ENCODE measurements at places on chromosomes 6 and 20.
A peak's percentile ranks its signal among the peaks of the same experiment; 100 is the strongest.

- no peak for DNase-seq
These were observed 71.4 kb upstream of the MYLIP start for GRCh38 chr6:16057446-16057845.

DNA sequence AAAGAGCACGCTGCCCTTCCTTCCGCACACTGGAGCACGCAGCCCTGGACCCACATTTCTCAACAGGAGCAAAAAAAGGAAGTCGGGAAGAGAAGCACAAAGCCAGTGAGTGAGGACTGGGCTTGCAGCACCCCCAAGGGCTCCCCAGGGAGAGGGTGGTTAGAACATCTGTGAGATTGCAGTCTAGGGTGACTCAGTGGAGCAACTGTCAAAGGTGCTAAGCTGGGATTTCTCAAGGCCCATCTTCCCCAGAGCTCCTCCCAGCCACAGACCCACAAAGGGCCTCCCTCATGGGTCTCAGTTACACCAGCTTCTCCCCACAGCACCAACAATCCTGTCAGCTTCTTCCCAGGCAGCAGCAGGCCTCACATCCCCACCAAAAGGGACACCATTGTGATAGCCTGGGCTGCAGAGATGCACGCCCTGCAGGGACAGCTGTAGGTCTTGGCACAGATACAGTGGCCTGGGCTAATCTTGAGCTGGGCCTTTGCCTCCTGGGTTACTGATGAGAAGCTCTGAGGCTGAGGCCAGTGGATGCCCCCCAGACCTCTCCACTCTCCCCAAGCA lies 39.6 kb upstream of the CD93 start:
- peak; percentile 95 for DNase-seq

- DNase-seq: no peak
These were observed 216.9 kb upstream of the ARG1 start for GRCh38 chr6:131356161-131356560.

DNA sequence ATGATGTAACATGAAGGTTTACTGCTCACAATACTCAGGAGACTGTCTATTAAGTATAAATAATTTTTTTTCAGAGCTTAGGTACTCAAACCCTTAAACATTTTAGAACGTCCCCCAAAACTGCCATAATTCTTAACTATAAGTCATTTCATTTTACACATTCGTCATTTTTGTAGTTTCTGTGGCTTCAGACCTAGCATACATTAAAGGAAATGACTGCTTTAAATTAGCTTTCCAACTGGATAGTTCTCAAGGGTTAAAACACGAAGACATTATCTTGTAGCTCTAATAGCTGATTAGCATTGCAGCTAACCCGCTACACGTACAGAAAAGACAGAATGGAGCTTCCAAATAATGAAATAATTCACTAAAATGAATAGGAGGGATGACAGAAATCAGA lies 24.9 kb upstream of the PLN start:
- no peak for DNase-seq

DNA sequence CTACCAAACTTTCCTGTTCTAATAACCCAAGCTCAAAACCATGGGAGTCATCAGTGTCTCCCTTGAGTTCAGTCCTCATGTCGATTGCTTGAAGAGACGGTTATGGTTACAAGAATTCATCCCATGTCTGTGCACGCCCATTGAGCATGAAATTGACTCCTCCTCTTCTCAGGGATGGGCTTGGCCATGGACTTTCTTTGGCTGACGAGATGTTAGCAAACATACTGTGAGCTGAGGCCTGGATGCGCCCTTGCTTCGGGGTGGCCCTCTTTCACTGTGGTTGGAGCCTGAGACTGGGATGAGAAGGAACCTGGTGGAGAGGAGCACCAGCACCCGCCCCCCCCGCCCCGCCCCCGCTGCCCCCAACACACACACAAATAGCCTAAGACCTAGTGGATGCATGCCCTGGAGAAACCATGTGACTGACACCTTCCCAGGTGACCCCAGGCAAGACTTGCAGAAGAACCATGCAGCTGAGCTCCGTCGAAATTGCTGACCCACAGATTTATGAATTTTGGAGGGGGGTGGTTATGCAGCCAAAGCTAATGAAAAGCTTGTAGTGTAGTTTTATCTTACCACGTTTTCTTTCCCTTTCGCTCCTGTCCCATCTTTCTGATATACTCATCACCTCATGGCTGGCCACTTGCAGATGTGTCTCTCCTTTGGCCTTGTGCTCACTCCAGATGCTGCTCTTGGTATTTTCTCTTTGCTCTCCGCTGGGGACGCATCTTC lies 231.4 kb downstream of the CDH4 start:
- no peak for DNase-seq

- DNase-seq: no peak
These were observed 2.6 kb upstream of the TP53INP2 start for GRCh38 chr20:34701405-34702085.

GRCh38 chr20:3106658-3107463 lies 22.3 kb upstream of the AVP start:
- DNase-seq: no peak

DNA sequence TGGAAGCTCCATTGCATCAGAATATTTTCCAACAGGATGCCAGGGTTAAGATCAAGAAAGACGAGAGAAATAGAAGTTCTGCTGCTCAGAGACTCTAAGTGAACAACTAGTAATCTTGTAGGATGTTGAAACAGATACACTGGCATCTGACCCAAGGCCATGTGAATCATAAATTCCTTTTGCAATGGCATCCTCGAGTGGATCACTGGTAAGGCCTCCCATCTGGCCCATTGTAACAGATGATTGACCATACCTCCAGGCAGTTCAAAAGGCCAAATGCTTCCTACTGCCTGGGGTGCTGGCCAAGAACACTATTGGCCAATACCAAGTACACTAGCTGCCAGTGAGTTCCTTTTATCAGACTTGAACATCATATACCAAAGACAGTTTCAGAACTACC lies 9.9 kb upstream of the SLC17A3 start:
- DNase-seq: peak; percentile 77

- peak; percentile 11 for DNase-seq
These were observed 7.7 kb upstream of the SCP2D1 start for GRCh38 chr20:18805881-18806280.

DNA sequence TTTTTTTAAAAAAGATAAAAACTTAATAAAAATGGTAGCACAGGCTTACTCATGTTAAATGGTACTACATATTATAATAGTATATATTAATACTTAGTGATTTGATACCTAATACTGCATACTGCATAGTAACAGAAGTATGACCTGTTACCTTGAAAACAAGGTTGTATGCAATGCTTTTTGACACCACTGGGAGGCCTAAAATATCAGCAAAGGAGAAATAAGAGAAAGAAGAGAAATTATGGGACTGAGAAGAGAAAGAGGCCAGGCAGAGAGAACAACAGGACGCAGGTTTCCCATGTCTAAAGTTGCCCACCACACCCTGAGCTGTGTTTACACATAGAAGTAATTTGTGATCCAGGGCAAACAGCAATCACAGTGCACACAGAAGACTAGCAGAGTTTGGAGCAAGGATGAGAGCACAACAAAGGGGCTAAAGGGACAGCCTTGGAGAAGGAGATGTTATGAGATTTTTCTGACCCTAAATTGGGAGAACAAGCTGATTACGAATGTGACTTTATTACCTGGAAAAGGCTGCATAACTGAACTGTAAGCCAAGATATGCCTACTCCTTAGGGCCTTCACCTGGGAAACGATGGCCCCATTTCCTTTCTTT lies 73.2 kb downstream of the ROS1 start:
- peak; percentile 18 for DNase-seq

DNA sequence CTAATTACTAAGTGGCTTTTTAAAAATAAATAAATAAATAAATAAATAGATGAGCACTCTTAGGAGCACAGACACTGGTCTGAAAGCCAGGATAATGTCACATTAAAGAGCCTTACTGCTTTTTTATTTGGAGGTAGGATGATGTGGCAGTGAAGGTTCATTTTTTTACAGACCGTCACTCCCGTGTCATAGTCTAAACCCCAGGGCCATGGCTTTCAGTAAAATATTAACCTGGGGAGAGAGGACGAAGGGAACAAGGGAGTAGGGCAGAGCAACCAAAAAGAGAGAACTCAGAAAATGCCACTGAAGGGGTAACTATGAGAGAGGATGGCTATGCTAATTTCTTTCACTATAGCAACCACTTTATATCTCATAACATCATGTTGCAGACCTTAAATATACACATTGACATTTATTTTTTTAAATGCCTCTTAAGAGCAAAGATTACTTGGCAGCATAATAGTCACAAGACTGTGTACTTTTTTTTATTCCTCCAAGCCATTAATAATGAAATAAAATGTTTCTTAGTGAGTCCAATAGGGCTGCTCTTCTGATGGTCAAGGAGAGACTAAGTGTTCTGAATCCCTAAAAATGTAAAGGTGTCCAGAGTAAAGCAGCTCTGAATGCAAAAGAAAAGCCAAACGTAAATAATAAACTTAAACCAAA lies 100.9 kb upstream of the SIM1 start:
- DNase-seq: no peak

DNA sequence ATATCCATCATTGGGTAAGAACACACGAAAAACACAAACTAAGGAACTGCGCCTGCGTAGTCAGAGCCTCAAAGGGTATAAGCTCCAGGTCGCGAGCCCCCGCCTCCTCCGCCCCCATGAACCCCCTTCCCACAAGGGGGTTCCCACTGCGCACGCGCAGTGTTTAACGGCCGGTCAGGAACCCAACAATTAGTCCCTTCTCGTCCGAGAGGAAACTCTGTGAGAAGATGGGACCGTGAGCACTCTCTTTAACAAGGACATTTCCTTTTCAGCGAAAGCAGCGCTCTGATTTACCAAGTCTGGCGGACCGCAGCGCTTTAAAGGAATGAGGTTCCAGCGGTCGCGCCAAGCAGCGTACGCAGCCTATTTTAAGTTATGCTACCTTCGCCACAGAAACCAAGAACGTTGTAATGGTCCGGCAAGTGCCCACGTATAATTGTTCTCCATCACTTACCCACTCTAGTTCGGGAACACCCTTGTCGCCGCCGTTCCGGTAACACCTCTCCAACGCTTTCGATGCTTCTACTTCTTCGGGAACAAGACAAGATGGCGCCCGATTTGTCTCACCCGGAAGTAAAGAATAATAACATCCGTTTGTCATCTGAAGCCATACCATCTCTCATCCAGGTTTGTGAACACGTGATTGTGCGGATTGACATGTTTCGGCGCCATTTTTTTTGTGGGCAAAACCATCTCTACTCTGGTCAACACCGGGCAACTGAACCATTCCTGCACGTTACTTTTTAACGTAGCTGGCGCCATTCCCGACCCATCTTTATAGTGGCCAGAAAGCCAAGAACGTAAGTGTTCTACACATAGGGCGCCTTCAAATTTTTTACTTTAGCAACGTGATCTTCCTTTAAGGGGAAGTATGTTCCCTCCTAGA lies at the start of gene PNISR:
Gene PNISR (minus strand): TSS at position 548 of the 886 bp plus-strand sequence. CDS start 10,649 bp downstream, outside the sequence.
- peak; percentile 98 for DNase-seq

GRCh38 chr6:1322696-1323219 lies 10.9 kb downstream of the FOXQ1 start:
- no peak for DNase-seq

DNA sequence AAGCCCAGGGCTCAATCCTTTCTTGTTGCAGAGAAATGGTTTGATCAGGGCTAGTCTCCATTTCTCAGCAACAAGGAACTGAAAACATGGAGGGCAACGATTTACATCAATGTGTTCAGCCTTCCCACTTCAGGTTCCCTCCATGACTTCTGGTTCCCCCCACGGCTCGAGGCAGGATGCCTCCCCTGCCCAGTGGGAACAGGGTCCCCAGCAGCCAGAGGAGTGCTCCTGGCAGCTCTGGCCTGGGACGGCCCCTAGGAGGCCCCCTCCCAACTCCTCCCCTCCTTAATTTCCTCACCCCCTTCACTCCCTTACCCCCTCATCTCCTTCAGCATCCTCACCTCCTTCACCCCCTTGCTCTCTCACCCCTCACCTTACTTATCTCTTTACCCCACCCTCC lies 283.8 kb downstream of the CDC5L start:
- DNase-seq: no peak

DNA sequence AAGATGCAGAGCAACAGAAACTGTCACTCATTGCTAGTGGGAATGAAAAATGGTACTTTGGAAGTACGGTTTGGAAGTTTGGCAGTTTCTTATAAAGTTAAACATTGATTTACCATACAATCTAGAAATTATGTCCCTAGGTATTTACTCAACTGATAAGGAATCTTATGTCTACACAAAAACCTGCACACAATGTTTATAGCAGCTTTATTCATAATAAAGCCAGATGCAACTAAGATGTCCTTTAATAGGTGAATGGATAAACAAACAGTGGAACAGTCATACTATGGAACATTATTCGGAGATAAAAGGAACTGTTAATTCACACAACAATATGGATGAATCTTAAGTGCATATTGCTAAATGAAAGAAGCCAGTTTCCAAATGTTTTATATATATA lies 96.2 kb upstream of the SIRPA start:
- no peak for DNase-seq

- peak; percentile 71 for DNase-seq
These were observed 475.2 kb upstream of the MARCKS start for GRCh38 chr6:113381959-113382358.

- no peak for DNase-seq
These were observed 185.0 kb downstream of the ANKRD60 start for GRCh38 chr20:58043236-58044140.

DNA sequence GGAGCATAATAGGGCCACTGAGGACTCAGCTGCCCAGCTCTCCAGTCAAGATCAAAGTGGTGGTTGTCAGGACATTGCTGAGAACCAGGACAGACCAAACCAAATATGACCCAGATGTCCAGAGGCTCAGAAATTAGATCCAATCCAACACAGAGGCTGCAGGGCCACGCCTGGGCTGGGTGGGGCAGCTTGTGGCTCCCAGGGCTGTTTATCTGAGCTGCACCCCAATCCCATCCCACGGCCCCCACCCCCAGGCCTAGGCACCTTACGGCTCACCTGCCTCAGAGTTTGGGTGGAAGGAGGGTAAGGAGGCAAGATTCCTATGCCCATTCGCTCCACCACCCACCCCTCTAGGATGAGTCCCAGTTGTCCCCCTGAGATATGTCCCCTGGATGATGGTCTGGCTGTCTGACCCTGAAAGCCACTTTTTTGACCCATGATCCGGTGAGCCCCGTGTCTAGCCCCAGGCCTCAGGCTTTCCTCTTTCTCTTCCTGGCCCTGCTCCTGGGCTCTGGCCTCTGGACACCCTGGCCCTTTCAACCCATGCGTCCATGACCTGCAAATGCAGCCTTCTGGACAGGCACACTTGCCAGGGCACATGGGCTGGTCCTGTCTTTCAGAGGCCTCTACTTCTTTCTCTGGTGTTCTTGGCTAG lies 40.0 kb downstream of the CPXM1 start:
- no peak for DNase-seq

- DNase-seq: no peak
These were observed 170.9 kb downstream of the GJA10 start for GRCh38 chr6:90065173-90065572.

DNA sequence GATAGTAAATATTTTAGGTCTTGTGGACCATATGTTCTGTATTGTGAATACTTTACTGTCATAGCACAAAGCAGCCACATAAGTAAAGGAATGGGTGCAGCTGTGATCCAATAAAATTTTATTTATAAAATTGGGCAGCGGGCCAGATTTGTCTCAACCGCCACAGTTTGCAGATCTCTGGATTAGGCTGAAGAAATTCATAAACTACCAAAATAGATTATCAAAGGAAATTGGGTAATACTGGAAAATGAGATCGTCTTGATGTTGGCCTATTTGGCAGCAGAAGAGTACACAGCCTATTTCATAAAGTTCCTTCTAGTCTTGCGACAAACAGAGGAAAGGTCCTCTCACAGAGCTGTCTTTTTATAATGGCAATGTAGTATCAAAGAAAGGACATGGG lies 69.8 kb downstream of the DZANK1 start:
- peak; percentile 1 for DNase-seq

GRCh38 chr6:166375013-166375412 lies 7.7 kb downstream of the MPC1 start:
- DNase-seq: no peak

- DNase-seq: peak; percentile 33
These were observed at the start of gene MYL9 for GRCh38 chr20:36541227-36541767. TSS of gene MYL9 (plus strand) at chr20:36541519. CDS start at chr20:36544885, 3,366 bp downstream.
